ENCODE measurements at places on chromosomes 4 and X.

- no peak for DNase-seq
Observed at GRCh38 chrX:78950009-78950835, 5.0 kb downstream of the P2RY10 start.

GRCh38 chr4:107939307-107939706 is 8.0 kb downstream of the CYP2U1 start:
- DNase-seq = no peak

DNA sequence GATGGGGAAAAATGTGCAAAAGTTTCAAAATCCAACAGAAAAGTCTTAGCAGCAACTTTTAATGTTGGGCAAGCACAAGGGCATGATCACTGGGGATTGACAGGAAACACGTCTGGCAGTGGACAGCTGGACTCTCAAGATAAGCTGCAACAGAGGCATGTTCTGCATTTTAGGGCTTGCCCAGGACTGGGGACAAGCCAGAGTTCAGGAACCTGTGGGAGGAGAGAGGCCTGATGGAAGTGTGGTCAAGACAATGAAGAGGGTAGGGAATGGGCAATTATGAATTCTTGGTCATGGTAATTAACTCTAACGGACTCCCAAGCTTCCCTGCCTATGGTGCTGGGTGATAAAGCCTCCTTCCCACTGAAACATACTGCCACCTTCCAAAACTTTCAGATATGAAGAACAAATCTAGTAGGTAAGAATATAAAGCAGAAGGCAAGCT is 48.4 kb downstream of the ANXA3 start:
- peak; percentile 59 for DNase-seq

- peak; percentile 46 for DNase-seq
Observed at GRCh38 chrX:154650221-154650510, 3.2 kb downstream of the CTAG2 start.

GRCh38 chr4:68079928-68080327 is 49.7 kb downstream of the TMPRSS11F start:
- DNase-seq = no peak
